SHP77 treated with DMSO at 0.1 percent for 48 hours (cell line): ENCODE measurements at places on chromosomes 7 and 10.

DNA sequence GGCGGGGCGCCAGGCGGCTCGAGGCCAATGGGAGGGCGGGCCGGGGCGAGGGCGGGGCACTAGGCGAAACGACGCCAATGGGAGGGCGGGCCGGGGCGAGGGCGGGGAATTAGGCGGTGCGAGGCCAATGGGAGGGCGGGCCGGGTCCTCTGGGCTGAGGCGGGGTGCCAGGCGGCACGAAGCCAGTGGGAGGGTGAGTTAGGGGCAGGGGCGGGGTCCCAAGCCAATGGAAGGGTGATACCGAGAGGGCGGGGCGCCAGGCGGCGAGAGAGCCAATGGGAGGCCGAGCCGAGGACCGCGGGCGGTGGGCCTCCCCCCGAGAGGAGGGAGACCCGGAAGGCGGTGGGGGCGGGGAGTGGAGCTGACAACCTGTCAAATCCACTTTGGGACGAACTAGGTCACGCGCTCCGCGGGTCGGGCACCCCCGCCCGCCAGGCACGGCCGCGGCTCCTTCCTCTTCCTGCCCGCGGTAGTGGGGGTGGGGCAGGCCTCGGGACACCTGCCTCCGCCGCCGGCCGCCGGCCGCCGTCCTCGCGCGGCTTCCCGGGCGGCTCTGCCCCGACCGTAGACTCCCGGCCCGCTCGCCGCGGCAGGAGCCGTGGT lies 28.0 kb upstream of the KMT2C start:
- DNase-seq: peak; percentile 93

DNA sequence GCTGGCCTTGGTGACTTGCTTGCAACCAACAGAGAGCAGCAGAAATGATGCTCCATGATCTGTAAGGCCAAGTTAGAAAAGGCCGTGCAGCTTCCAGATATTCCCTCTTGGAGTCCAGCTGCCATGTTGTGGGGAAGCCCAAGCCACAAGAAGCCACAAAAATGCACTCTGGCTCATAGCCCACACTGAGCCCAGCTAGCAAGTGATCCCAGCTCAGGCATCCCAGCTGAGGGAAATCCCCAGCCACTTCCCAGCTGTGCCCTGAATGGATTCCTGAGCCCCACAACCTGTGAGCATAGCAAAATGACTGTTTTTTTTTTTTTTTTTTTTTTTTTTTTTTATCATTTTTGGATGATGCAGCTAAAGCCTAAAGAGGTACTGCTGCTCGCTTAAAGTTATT lies 11.1 kb upstream of the SDK1 start:
- DNase-seq: no peak

GRCh38 chr10:103491729-103492364 lies 1.7 kb upstream of the NEURL1 start:
- peak; percentile 59 for DNase-seq

DNA sequence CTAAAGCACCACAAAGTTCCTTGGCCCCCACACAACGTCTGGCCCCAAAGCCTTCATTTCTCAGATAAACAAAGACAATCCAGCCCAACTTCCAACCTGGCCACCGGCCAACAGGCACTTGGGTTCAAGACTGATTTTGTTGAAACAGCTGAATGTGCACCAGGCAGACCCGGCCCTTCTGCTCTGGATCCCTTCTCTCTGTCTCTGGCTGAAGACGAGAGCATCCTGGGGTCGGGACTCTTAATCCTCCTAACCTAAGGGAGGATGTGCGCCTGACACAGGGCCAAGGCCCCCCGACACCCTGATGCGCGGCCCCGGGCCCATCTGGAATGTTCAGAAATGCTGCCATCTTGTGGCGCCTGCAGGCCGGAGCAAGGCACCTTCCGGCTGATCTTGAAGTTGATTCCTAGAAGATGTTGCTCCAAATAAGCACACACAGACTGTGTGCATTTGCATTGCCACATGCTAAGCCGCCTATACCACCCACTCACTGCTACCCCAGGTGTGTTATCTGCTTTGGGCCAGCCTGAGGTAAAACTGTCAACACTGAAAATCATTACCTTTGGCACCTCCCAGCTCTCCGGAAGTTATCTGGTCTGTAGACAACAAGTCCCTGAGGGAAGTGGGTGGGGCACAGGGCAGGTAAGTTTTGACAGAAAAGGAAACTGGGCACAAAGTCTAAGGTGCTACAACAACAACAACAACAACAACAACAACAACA lies 98.4 kb upstream of the HABP2 start:
- no peak for DNase-seq

DNA sequence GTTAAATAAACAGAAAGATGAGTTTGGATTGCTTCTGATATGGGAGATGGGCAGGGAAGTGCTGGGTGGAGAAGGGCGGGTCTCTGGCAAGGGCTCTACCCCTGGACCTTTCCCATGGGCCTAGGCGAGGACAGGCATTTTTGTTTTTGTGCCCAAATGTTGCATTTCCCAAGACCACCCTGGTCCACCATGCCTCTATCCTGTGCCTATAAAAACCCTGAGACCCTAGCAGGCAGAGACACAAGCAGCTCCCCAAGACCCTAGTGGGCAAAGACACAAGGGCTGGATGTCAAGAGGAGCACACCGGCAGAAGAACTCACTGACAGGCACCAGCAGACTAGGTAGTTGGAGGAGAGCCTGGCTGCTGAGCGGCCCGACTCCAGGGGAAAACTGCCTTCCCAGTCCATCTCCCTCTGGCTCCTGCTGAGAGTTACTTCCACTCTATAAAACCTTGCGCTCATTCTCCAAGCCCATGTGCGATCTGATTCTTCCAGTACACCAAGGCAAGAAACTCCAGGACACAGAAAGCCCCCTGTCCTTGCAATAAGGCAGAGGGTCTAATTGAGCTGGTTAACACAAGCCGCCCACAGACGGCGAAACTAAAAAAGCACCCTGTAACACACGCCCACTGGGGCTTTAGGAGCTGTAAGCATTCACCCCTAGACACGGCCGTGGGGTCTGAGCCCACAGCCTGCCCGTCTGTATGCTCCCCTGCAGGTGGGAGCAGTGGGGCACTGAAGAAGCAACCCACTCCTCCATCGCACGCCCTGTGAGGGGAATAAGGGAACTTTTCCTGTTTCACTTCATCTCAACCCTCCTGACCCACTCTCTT lies 291.4 kb downstream of the PTPRN2 start:
- no peak for DNase-seq
